Stimulated activated CD4-positive, alpha-beta T cell treated with anti-CD3 and anti-CD28 coated beads, Interleukin-15, amount 100 ng/mL, for 1 hour (primary cell): ENCODE measurements at places on chromosomes 2 and 18.
A peak's percentile ranks its signal among the peaks of the same experiment; 100 is the strongest.

DNA sequence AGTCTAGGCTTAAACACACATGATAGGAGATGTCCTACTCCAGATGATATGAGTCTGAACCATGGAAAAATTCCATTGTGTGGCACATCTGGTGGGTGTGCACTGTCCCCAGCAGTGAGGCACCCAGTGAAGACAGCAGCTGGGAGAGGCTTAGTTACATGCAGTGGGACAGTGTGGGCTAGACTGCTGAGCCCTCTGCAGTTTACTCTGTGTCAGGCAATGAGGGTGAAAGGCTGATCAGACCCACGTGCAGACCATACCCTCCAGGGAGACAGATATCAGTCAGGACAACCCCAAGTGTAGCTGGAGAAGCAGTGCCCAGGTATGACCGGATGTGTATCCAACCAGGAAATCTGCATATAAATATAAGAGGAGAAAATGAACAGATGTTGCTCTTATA lies 13.4 kb downstream of the IL37 start:
- no peak for DNase-seq

DNA sequence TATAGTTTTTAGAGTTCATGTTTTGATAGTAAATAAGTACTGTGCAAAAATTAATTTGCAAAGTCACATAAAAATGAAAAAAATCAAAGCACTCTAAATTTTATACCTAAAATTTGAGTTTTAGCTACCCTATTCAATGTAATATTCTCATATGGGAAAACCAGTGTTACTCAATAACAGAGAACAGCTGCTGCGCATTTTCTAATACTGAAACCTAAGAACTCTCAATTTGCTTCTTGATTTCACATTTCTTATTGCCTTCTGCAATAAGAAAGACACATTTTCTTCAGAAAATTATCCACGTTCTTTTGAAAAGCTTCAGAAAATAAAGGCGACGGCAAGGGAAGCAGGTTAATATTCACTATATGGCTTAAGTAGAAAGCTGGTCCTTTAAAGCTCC lies 199.1 kb upstream of the CCDC150 start:
- DNase-seq: no peak

GRCh38 chr2:207418419-207418818 lies 111.3 kb upstream of the CREB1 start:
- DNase-seq: no peak

DNA sequence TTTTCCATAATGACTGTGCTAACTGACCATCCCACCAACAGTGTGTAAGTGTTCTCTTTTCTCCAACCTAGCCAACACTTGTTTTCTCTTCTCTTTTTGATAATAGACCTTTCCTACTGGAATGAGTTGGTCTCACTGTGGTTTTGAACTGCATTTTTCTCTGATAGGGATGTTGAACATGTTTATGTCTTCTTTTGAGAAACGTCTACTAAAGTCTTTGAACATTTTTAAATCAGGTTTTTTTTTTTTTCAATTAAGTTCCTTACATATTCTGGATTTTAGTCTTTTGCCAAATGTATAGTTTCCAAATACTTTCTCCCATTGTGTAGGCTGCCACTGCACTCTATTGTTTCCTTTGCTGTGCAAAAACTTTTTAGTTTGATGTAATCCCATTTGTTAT lies 405.5 kb upstream of the FIGN start:
- no peak for DNase-seq

DNA sequence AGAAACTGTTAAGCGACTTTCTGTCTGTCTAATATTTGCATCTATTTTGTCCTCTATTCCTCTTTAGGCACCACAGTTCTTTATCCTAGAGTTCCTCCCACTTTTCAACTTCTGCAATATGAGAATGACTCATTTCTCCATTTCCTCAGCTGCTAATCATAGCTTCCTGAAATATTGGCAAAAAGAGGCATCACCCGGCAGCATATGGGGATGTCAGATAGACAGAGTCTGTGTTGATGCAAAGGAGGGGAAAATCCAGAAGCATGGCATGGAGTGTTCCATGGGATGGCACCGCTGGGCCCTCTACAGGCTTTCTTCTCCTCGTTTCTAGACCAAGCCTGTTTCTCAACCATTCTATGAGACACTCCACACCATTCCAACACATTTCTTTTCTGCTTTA lies 93.4 kb downstream of the DOCK10 start:
- DNase-seq: no peak

GRCh38 chr2:11404376-11405073 lies 60.1 kb upstream of the ROCK2 start:
- no peak for DNase-seq

GRCh38 chr2:231193216-231193615 lies 5.2 kb upstream of the ARMC9 start:
- no peak for DNase-seq

GRCh38 chr18:36338403-36338933 lies 41.0 kb downstream of the FHOD3 start:
- DNase-seq: no peak

GRCh38 chr2:199197448-199197847 lies 260.3 kb downstream of the SATB2 start:
- no peak for DNase-seq

DNA sequence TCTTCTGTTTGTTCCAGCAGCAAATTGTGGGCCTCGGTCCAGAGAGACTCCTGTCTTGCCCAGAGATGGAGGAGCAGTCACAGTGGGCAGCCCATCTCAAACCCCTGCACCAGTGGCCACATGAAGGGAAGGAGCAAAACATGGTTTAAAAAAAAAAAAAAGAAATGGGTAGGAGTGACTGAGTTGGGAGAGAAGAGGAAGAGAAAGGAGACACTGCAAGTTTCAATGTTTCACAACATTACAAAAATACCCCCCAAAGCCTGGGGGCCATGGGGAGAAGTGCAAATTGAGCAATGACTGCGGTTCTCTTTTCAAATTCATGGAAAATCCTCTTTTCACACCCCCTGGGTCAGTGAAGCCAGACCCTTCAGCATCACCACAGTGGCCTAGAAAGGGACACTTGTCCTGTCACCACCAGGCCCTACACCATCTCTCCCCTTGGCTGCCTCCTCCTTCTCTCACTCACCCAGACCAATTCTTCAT lies 117.1 kb downstream of the ZFP36L2 start:
- no peak for DNase-seq

DNA sequence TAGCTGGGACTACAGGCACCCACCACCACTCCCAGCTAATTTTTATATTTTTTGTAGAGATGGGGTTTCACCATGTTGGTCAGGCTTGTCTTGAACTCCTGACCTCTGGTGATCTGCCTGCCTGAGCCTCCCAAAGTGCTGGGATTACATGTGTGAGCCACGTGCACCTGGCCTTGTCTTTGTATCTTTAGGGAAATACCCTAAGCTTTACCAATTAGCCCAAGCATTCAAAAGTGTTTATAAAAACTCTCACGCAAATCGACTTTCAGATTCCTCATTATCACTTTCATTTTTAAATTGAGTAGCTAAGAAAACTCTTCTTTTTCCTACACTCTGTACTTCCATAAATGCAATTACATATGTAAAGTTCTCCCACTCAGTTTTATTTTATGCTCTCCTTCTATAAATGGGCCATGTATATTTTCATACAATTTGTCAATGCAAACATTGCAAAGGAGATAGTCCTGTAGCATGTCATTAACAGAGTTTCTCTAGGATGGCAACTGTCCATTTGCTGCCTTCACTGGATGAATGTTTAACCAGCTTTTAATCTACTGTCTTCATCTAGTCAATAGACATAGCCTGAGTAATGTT lies 326.2 kb upstream of the LRATD1 start:
- no peak for DNase-seq

GRCh38 chr2:54605836-54606235 lies 117.6 kb upstream of the EML6 start:
- no peak for DNase-seq

DNA sequence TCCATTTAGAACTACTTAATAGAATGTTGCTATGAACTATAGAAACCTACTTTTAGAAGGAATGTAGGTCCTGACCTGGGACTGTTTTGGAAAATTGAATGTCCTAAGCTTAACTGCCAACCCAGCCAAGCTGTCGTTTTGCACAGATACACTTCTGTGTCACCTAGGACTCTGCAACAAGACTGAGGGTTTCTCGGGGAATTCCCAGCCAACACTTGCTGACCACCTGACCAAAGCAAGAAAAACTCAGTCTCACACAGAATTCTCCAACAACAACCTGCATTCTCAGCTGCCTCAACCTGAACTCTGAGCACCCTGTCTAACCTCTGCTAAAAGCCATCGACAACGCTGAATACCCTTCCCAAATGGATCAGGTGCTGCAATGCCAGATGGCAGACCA lies 128.2 kb downstream of the SS18 start:
- DNase-seq: no peak

DNA sequence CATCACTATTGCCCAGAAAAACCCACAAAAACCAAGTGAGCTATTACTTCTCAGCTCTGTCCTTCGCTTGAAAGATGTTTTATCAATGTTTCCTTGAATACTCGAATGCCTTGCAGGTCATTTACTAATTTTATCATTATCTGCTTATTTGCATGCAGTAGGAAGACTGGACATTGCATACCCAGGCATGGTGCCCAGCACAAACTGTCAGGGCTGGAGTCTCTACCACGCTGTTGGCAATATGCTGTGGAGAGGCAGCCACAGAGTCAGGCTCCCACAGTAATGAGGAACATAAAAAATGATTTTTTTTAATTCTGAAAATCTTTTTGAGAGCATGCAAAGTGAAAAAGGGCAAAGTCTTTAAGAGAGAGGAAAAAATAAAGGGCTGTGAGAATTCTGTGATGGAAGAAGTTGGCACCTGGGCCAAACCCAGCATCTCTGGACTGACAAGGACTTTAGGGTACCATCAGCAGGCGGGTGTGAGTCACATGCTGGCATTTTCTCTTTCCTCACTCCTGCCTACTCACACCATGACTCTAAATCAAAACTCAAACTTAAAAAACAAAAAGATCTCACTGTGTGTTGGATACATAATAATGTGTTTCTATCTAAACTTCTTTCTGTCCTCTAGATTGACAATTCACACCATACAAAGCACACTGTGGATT lies 709.8 kb upstream of the FANCL start:
- DNase-seq: no peak

DNA sequence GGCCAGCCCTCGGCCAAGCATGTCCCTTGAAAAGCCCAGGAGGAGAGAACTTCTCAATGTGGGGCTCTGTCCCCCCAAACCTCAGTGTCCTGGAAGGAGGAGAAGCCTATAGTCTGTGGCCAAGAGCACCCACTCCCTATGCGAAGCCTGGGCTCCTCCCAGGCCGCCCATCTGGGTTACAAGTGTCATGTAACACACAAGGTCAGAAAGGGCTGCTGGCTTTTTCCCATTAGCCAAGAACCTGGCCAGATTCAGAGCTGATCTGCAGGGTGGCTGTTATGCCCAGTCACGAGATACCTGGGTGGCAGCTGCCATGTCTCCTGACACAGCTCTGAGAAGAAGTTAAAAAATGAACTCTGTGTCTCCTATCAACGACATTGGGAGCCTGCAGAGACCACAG lies 170.7 kb downstream of the TNS1 start:
- DNase-seq: no peak

GRCh38 chr2:169658877-169659276 lies 35.3 kb downstream of the CFAP210 start:
- no peak for DNase-seq

DNA sequence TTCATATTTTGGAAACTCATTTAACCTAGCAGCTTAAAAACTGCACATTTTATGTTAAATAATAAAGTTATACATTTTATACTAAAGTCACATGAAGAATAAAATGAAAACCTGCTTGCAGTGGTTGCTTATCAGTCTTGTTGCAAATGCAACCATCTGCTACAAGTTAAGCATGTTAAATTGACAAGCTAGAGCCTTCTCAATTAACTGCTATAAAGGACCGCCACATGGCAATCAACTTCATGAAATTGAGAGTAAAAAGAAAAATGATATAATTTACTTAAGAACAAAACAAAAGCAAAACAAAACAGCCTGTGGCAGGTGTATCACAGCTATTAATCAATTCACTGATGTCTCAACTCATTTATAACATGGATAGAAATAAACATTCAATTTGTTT lies 78.7 kb downstream of the RTTN start:
- no peak for DNase-seq

- peak; percentile 62 for DNase-seq
Observed at GRCh38 chr2:111121828-111122630, 1.3 kb downstream of the BCL2L11 start.

DNA sequence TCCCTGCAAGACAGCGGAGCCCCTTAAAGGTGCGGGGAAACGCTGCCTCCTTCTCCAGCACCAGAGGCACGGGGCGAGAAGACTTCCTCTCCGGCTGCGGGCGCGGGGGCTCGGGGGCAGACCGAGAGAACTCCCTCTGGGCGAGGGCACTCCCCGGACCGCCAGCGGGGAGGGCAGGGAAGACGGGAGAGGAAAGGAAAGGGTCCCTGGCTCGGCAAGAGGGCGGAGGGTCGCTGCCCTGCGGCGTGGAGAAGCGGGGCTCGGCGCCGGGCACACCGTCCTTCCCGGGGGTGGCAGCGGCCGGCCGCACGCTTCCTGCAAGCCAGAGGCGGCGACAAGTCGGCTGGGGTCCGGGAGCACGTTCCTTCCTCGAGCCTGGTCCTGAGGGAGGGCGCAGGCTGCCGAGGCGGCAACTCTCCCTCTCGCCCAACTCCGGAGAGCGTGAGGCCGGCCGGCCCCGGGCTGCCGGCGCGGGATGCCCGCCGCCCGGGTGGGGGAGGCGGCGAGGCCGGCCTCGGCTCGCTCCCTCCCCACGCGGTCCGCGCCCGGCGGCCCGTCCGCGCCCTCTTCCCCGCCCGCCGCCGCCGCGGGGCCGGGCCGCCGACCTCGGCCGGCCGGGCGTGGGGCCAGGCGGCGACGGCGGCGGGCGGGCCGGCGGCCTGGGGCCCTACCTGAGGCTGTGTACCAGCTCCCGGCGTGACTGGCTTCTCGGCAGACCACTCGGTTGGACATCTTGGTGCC lies 1.1 kb downstream of the MEMO1 start:
- DNase-seq: peak; percentile 15

DNA sequence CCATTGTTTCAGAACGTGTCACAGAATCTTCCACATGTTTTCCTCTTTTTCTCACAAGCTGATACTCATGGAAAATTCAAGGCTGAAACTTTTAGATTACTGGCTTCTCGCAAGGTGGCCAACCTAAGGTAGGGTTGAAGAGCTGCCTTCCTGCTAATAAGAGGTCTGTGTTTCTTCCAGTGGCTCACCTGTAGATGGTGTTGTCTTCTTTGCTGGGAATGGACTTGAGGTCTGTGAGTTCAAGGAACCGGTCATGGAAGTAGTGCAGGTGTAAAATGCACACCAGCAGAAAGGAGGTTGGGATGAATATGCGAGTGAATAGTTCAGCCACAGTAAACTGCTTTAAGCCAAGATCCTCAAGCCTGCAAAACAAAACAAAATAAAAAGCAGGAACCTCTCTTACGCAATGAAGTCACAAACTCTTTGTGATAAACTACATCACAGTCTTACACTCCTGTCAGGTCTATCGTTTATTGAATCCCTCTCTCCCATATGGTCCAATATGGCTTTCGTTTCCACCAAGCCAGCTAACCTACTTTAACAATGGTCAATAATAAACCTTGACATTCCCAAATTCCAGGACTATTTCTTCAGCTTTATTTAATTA lies 258.9 kb downstream of the NAPG start:
- no peak for DNase-seq

GRCh38 chr2:183490914-183491313 lies 366.7 kb downstream of the NUP35 start:
- DNase-seq: no peak
